ENCODE measurements at places on chromosomes 12 and 14.

DNA sequence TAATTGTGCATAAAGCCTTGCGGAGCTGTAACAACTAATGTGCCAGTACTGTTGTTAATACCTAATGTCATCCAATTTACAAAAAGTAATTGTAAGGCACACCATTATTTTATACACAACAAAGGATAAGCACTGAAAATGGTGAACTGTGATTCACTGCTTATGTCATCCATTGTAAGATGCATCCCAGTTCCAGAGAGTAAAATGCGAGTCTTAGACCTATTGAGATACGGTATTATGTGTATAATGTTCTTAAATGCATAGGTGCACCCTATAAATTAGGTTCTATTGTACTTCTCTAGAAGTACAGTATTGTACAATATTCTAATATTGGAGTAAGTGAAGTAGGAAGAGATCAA, 406 bp downstream of the PARP2 start:
- no peak for DNase-seq

- DNase-seq: no peak
Measured at GRCh38 chr14:99189201-99189801, 82.7 kb downstream of the BCL11B start.

GRCh38 chr12:2299206-2299605, 246.4 kb downstream of the CACNA1C start:
- no peak for DNase-seq

- DNase-seq: peak; percentile 89
Measured at GRCh38 chr14:65080960-65081747, 21.2 kb downstream of the MAX start.

DNA sequence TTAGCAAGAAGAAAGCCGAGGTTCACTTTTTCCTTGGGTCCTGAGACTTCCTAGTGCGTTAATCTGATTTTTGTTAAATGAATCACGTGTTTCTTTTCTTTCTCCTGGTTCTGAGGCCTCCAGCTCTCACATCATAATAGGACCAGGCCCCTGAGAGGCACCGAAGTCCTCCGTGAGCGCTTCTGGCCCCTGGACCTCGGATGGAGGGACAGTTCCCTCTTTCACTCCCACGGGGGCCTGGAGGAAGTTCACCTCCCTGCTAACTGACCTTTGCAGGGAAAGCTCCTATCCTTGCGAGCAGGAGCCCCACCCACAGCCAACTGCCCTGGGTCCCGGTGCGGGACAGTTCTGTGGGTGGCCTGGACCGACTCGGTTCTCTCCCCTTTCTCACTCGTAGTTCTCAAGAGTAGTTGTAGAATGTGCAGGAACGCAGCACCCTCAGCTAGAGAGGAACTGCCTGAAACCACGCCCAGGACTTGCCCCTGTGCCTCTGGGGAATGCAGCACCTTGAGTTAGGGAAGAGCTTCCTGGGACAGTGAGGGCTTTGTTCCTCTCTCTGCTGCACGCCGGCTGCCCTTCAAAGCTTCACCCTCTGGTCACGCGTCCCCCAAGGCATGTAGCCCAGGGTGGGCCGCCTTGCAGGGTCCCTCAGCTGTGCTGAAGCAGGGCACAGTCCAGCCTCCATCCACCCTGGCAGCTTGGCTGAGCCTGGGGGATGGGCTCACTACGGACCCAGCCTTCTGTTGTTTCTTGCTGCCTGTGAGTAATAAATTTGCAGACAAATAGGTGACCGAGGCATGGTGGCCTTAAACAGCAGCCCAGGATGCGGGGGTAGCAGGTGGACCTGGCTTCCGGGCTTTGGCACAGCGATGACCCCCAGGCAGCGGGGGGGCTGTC, 264.6 kb downstream of the ADGRD1 start:
- DNase-seq: no peak

All from fibroblast of villous mesenchyme (primary cell).